ENCODE measurements at places on chromosomes 13 and 19.

GRCh38 chr19:56839652-56840450, 675 bp downstream of the PEG3 start:
- peak; percentile 91 for DNase-seq

DNA sequence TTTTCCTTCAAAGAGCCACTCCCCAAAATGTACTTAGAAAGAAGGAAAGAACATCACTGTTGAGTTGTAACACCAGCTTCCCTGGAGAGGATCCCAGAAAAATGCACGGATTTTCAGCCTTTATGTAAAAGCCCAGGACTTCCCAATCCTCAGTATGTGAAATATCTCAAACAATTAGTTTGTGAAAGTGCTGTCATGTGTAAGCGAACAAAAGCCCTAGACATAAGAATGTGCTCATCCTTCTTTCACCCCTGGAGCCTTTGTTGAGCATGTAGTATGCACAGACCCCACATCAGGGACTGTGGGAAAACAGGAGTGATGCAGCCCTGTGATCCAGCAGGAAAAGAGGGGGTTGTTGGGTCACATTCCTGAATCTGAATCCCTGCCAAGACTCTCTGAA, 441.4 kb upstream of the ZNF507 start:
- no peak for DNase-seq

DNA sequence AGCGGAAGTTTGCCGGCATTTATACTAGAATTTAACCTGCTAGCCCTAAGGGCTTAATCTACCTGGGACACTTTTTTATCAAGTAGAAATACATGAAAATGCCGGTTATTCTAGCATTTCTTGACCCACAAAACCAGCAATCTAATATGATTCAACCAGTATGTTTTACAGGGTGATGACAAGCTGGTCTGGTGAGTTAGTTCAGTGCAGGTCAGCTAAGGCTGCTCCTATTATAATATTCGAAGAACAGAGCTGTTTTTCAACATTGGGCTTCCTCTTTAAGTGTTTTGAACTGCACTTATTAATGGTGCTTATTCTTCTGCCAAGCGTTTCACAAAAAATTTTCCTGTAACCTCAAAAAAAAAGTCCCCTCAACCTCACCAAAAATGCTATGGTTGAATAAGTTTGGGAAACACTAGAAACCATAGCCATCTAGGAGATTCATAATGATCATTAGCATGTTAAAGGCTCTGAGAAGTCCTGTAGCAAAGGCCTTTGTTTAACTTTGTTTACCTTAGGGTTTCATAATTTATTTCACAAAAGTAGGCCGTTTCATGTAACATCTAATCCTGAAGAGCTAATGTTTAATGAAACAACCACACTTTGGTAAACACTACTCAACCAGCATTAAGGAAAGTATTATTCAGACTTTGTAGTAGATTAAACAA, 526.6 kb downstream of the KLF12 start:
- DNase-seq: no peak

GRCh38 chr13:69094485-69094884, 1013.1 kb upstream of the ATXN8OS start:
- DNase-seq: no peak

DNA sequence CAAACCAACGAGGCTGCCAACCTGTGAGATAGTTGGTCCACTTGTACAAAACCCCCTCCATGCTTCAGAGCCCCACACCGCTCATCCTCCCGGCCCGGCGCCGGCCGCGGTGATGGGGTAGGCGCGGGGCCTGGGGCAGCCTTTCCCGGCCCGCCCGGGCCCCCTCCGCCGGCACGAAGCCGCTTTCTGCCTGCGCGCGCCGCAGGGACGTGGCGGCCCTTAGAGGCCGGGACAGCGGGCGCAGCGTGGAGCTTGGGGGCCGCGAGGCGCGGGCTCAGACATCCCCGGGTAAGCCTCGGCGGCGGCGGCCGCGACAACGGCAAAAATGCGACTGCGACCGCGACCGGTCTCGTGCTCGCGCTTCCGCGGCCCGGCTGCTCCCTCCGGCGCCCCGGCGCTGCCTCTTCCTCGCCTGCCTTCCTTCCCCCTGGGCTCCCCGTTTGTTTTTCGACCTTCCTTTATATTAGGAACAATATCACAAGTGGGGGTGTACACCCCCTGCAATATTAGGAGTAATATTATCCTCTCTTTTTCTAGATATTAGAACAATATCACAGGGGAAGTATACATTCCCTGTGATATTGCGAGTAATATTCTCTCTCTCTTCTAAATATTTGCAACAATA, 53.9 kb upstream of the CEACAM21 start:
- DNase-seq: no peak

- DNase-seq: no peak
Measured at GRCh38 chr13:69857183-69857821, 250.3 kb upstream of the ATXN8OS start.

- no peak for DNase-seq
Measured at GRCh38 chr19:925087-925525, 729 bp upstream of the ARID3A start.

DNA sequence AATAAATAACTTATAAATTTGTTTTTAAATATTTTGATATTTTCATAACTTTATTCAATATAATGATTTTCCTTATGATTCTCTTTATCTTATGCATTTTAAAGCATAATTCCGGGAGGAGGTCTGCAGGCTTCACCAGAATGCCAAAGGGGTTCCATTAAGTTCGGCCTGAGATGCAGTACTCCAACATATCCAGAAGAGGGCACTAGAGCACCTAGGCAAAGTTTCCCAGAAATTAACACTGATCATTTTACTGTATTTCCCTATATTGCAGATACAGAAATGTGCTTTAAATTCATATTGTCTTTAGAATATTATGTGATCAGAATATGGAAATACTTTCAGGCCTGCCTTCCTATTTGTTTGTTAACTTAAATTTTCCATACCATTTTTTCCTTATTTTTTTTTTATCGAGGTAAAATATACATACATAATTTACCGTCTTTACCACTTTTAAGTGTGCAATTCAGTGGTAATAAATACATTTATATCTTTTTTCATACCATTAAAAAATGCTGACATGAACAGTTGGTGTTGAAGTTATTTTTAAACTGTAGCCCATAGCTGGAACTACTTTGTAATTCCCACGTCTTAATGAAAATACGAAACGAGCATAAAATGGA, 58.9 kb upstream of the TM9SF2 start:
- DNase-seq: no peak

- DNase-seq: no peak
Measured at GRCh38 chr13:40438999-40439797, 227.2 kb downstream of the FOXO1 start.

DNA sequence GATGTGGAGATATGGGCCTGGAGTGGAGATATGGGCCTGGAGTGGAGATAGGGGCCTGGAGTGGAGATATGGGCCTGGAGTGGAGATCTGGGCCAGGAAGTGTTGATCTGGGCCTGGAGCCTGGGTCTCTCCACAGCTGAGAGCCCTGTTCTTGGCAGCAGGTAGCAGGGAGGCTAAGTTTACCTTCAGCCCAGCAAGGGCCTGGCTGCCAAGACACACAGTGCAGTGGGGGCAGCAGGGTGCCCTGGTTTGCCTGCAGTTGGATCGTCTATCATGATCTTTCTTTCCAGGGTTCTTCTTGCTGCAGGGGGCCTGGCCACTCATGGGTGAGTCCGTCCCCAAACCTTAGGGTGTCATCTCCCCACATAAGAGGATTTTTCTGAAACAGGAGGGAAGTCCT, 687 bp downstream of the KIR3DL2 start:
- DNase-seq: no peak

GRCh38 chr13:106565127-106565775, 2.7 kb downstream of the ARGLU1 start:
- DNase-seq: no peak
